ENCODE measurements at places on chromosomes 16 and 17. TPM values are rescaled to one million over a fixed set of nuclear protein-coding genes. Genes with fewer than 3 reads are reported as not detected.

Gene SLC12A3
- total RNA-seq, result 0.14 TPM

Gene VWA3A
- total RNA-seq, result not detected

Gene NIP7
- 21.8 TPM for total RNA-seq

Gene CLEC3A
- total RNA-seq, result 0.47 TPM

Gene KRTAP2-1
- total RNA-seq, result not detected

GRCh38 chr17:6636105-6636504, 4.4 kb downstream of the KIAA0753 start:
- no peak overlapping the region for H3K27ac ChIP-seq
- H3K27me3 ChIP-seq, result no peaks in the 10 kb centered on the region
- H3K4me3 ChIP-seq, result no peak overlapping the region
- peaks cover 13% of the 10 kb centered on the region for H3K4me1 ChIP-seq
- no peak for DNase-seq

- no peaks in the 10 kb centered on the region for H3K36me3 ChIP-seq
- H3K4me3 ChIP-seq, result no peak overlapping the region
- 0 out of 2 replicates have a peak, but pooled peaks cover 4% of the 10 kb centered on the region for H3K27me3 ChIP-seq
- H3K4me1 ChIP-seq, result no peaks in the 10 kb centered on the region
Observed at GRCh38 chr16:16788004-16788403, 409.1 kb downstream of the NPIPA7 start.
